Uterus (tissue), 4 donors: ENCODE measurements at places on chromosomes 2 and 18. TPM values are rescaled to one million over a fixed set of nuclear protein-coding genes. Genes with fewer than 3 reads are reported as not detected.

The LYG1 gene
- total RNA-seq = 0.76 TPM

- no peak overlapping the region for H3K27ac ChIP-seq
- no peaks in the 10 kb centered on the region for H3K36me3 ChIP-seq
- no peak for DNase-seq
- H3K4me3 ChIP-seq = no peak overlapping the region
Measured at GRCh38 chr2:222736301-222736700, 64.8 kb downstream of the MOGAT1 start.

GRCh38 chr18:11741505-11742145 is 52.6 kb downstream of the GNAL start:
- no peak overlapping the region for H3K4me3 ChIP-seq
- H3K4me1 ChIP-seq = no peaks in the 10 kb centered on the region
- DNase-seq = no peak
- no peaks in the 10 kb centered on the region for H3K36me3 ChIP-seq
- H3K27me3 ChIP-seq = no peaks in the 10 kb centered on the region

- no peaks in the 10 kb centered on the region for H3K4me1 ChIP-seq
- H3K4me3 ChIP-seq = no peak overlapping the region
- no peak overlapping the region for H3K27ac ChIP-seq
- H3K27me3 ChIP-seq = no peaks in the 10 kb centered on the region
- no peaks in the 10 kb centered on the region for H3K36me3 ChIP-seq
Measured at GRCh38 chr2:46270384-46270783, 26.8 kb upstream of the EPAS1 start.

GRCh38 chr18:49008716-49009115 is 58.0 kb upstream of the SMAD7 start:
- H3K4me1 ChIP-seq = no peaks in the 10 kb centered on the region
- no peaks in the 10 kb centered on the region for H3K36me3 ChIP-seq
- no peak overlapping the region for H3K27ac ChIP-seq
- no peak for DNase-seq
- H3K4me3 ChIP-seq = no peak overlapping the region

DNA sequence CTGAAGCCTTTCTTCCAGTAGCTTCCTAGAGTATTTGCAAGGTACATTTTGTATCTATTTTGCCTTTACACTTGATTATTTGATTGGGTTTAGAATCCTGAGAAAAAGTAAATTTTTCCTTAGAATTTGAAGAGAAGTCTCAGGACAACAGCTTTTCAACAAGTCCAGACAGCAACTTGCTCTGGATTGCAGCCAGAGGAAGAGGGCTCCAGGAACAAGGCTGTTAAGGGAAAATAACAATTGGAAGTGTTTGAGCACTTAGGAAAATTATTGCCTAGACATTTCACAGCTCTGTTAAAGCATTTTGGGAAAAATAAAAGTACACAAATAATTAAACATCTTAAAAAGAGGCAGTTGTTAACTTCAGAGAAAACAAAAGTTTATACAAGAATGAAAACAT is 58.3 kb upstream of the RAPGEF4 start:
- no peaks in the 10 kb centered on the region for H3K27me3 ChIP-seq
- no peak for DNase-seq
- no peaks in the 10 kb centered on the region for H3K36me3 ChIP-seq
- H3K4me3 ChIP-seq = no peak overlapping the region

DNA sequence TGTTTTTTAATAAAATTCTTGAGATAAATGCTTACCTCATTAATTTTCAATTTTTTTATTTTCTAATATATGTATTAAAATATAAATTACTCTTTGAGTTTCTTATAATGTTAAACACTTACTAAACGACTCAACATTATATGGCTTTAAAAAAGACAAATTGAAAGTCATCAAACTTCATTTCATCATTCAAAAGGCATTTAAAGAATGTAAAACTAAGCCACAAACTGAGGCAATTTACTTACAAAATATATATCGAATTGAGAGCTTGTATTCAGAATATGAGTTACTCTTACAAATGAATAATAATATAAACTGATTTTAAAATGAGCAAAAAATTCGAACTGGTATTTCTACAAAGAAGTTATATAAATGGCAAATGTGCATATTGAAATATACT is 1262.2 kb upstream of the PIK3C3 start:
- H3K27me3 ChIP-seq = no peaks in the 10 kb centered on the region
- no peak overlapping the region for H3K27ac ChIP-seq
- no peaks in the 10 kb centered on the region for H3K4me1 ChIP-seq
- no peak for DNase-seq
